ELR (cell line): ENCODE measurements at places on chromosomes 5 and 9.
A peak's percentile ranks its signal among the peaks of the same experiment; 100 is the strongest.

GRCh38 chr5:127562252-127562651, 44.8 kb downstream of the PRRC1 start:
- peak; percentile 18 for DNase-seq

DNA sequence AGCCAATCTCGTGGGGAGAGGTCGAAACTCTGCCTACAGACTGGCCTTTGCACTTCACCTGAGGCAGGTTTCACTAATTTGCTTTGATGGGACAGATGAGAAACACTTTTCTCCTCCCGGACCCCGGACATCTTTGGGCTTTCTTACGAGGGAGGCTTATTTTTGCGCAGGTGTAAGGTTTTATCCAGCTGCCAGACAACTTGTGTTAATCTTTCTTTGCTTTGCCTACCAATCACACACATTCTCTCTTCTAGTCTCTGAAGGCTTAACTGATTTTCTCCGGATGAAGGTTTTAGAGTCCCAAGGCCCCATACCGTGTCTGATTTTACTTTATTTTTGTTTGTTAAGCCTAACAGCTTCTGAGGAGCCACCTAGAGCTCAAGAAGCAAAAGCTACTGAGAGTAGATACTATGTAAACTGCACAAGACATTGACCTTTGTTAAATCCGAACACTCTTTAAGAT, 436 bp upstream of the EMB start:
- no peak for DNase-seq

DNA sequence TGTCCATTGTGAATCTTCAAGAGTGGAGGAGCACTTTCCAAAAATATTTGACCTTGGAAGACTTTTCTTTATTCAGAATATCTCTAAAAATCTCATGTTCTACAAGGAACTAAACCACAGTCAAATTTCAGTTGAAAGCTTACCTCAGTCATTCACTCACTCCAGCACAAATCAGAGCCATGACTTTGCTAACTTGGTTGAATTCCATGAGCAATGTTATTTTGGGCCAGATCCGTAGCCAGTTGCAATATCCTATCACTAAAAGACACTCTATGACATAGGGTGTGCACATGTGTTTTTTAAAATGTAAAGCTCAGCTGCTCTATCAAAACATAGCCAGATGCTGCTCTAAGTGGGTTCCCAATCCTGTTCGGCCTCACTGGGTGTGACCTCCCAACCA, 156.1 kb upstream of the ANKRD55 start:
- DNase-seq = no peak

GRCh38 chr5:59038798-59039295, 456.0 kb downstream of the RAB3C start:
- peak; percentile 44 for DNase-seq

DNA sequence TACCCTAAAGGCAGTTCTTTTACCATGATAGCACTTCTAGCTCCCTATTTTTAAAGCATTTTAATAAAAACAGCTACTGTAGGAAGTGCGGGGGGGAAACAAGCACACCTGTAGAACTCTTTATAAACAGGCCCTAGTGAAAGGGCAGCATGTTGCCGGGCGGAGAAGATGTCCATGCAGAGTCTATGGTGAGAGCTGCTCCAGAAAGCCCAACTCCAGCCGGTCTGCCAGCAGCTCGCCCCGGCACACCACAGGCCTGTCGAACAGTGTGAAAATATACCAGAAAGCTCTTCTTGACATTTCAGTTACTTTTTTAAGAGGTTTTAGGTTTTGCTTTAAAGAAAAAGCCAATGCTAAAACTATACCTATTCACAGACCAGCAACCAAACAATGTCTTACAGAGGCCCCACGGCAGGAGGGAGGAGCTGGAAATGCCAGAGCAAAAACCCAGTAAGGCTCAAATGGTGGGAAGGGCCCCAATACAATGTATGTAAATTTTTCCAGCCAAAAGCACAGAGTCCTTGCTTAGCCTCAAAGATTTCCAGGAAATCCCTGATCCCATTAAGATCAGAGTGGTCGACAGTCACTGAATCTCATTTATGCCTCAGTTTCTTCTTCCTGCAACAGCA, 121.2 kb downstream of the SAXO1 start:
- DNase-seq = no peak
